ENCODE measurements at places on chromosomes 3 and 15.

DNA sequence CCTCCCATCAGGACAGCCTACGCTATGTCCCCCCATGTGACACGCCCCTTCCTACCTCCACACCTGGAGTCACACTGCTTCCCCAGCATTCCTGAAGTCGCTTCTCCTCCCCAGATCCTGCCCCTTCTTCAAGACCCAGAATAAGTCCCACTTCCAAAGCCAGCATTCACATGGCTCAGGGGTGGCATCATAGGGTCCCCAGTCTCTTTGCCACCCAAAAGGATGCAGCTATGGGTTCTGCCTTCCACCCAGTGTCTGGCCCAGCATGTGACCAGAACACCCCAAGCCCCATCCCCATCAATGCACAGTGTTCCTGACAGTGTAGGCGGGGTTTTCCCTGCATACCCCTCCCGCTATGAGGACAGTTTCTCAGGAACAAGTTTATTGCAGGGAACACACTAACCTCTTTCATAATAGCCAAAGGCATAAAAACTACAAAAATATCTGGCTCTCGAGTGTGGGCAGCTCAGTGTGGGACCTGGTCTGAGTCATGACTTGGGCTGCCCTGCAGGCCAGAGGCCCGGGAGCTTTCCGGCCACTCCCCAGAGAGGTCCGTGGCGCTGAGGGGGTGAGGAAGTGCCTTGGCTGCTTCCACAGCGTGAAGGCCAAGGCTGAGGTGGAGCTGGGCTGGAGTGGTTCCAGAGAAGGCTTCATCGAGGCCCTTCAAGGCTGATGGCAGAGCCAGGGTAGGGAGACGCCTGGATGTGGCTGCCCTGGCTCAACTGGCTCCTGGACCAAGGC, 5.8 kb downstream of the ISLR start:
- no peak for DNase-seq

GRCh38 chr3:44554626-44555592, at the start of gene ZKSCAN7:
TSS of gene ZKSCAN7 (plus strand) at chr3:44555193. CDS start at chr3:44557048, 1,855 bp downstream.
- peak; percentile 35 for DNase-seq

DNA sequence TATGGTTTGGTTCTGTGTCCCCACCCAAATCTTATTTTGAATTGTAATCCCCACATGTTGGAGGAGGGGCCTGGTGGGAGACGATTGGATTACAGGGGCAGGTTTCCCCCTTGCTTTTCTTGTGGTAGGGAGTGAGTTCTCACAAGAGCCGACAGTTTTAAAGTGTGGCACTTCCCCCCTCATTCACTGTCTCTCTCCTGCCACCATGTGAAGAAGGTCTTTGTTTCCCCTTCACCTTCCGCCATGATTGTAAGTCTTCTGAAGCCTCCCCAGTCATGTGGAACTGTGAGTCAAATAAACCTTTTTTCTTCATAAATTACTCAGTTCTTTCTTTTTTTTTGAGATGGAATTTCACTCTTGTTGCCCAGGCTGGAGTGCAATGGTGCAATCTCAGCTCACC, 124.9 kb downstream of the IQCH start:
- DNase-seq, result no peak

DNA sequence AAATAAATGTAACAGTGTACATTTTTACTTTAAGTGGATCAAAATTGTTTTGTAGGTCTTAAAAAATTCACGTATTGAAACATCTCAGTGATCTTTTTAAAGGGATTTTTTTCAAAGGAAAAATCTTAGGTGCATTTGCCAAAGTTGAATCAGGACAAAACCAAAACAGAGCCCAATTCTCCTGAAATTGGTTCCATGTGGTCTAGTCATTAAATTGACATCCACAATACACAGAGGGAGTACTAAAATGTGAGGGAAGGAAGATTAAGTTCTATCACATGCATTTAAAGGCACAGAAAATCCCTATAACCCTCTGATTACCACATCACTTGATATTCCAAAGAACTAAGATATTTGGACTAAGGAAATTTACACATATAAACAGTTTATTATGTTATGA, 39.3 kb upstream of the HDC start:
- DNase-seq, result no peak

GRCh38 chr3:67030785-67031740, 33.0 kb downstream of the KBTBD8 start:
- no peak for DNase-seq

DNA sequence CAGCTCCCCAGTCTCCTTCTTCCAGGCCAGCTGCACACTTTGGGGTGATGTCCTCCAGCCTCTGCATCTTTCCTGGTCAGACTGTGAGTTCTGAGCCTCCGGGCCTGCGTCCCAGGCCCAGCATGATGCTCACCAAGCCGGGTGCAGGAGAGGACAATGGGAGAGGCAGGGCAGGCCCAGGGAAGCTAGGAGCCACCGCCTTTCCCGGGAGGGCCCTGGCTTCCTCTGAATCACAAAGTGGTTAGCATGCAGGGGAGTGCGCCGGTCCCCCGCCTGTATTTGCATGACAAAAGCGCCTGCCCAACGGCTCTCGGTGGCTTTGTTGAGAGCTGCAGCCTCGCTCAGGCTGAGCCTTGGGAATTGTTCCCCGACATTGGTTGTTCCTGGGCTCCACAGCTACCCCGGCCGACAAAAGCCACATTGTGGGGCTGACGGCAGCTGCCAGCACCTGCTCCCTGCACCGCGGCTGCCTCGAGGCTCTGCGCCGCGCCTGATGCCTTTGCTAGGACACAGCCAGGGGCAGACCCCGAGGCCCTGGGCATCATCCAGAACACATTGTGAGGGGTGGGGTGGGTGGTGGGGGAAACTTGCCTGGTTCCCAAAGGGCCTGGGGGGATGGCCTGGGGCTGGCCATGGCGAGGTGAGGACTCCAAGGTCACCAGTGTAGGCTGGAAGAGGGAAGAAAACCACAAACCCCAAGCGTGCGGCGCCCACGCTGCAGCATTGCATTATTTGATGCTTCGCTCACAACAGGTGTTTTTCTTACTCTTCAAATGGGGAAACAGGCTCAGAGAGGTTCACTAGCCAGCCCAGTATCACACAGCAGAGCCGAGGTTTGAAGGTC, 20.0 kb upstream of the KLF13 start:
- no peak for DNase-seq

GRCh38 chr3:10002951-10003350, 16.3 kb upstream of the EMC3 start:
- no peak for DNase-seq

GRCh38 chr3:122668930-122669730, 11.5 kb upstream of the PARP14 start:
- peak; percentile 27 for DNase-seq

DNA sequence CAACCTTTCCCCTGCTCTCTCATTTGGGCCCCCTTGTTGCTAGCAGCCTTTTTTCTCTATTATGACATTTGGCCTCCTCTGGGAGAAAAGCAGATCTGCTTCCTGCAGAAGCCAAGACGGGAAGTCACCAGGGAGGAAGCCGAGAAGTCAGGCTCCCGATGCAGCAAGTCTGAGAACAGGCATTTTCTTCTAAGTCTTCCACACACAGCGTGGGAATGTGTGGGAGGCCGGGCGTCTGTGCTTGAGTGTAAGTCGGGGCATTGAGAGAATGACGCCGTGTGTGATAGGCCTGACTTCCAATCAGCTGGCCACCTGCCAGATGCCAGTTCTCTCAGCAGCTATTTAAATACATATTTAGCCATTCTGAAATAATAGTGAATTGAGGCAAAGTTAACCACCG, 75.8 kb upstream of the FAM98B start:
- DNase-seq, result no peak

- DNase-seq, result no peak
Observed at GRCh38 chr15:33693166-33693800, 275.0 kb upstream of the CHRM5 start.

GRCh38 chr3:101833446-101833974, 15.8 kb upstream of the NFKBIZ start:
- no peak for DNase-seq

- no peak for DNase-seq
Observed at GRCh38 chr3:120418866-120419490, 31.8 kb downstream of the FSTL1 start.

DNA sequence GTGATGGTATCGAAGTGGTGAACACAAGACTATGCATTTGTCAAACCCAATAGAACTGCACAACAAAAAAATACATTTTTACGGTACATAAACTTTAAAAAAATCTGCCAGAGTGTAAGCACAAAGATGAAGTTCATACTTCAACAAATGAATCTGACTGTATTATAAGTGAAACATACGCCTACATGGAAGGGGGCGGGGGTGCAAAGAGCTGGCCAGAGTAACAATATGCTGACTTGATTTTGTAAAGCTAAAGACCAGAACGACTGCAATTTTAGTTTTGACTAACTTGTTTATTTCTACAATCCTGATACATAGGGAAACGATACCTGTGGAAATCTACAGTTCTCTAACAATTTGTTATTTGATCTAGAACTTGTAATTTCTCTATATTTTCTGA, 426.0 kb downstream of the GABRG3 start:
- no peak for DNase-seq

- no peak for DNase-seq
Observed at GRCh38 chr3:185460719-185461350, 38.0 kb downstream of the TMEM41A start.

DNA sequence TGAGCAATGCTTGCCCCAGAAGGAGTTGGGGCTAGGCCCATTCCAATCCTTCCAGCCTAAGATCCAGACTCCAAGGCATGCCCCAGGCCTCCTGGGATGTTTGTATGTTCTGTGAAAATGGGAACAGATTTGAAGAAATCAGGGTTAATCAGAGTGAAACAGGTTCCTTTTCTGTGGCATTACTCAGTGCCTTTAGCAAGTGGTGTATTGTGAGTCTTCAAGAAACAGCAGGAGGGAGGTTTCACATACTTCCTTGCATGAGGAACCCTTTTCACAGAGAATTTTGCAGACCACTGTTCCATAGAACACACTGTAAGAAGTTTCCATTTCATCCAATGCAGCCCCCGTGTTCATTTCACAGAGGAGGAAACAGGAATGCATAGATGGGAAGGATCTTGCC, 8.4 kb upstream of the CDC25A start:
- DNase-seq, result no peak

DNA sequence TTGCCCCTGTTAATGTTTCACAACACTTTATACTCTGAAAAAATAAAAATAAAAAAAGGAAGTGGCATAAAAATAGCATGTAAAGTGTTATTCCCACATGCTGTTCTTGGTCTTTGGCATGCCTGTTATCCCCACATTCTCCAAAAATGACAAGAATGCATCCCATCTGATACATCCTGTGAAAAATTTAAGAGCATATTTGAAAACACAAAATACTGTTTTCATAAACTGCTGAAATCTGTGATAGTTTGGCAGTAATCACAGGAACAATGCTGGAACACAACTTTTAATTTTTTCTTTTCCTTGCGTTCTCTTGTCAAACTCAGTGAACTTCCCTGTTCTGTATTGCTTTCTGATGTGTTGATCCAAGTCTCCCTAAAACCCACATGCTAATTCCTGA, 288.8 kb downstream of the ROBO2 start:
- no peak for DNase-seq

DNA sequence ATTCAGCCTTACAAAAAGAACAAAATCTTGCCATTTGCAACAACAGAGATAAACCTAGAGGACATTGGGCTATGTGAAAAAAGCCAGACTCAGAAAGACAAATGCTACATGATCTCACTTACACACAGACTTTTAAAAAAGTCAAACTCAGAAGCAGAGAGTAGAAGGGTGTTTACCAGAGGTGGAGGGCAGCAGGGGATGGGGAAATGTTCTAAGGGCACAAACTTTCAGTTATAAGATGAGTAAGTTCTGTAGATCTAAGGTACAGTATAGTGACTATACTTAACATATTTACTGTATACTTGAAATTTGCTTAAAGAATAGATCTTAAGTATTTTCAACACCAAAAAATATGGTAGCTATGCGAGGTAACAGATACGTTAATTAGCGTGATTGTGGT, 3.0 kb downstream of the MYEF2 start:
- DNase-seq, result no peak

- no peak for DNase-seq
Observed at GRCh38 chr3:113839551-113839950, 963 bp downstream of the GRAMD1C start.

DNA sequence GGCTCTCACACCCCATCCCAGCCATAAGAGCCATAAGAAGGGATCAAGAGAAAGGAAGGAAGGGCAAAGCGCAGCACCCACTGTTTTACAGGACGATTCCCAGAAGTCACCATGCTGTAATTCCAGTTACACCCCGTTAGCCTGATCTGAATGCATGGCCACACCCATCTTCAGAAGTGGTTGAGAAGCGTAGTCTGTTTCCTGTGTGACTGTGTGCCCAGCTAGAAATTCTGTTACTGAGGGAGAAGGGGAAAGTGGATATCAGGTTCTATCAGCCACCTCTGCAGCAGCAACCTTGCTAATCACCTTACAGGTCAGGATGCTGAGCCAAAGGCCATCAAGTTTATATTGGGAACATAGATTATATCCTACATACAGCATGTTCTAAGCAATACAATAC, 260.0 kb downstream of the ABHD5 start:
- DNase-seq, result no peak

GRCh38 chr3:197737319-197737649, 580 bp upstream of the RUBCN start:
- no peak for DNase-seq

DNA sequence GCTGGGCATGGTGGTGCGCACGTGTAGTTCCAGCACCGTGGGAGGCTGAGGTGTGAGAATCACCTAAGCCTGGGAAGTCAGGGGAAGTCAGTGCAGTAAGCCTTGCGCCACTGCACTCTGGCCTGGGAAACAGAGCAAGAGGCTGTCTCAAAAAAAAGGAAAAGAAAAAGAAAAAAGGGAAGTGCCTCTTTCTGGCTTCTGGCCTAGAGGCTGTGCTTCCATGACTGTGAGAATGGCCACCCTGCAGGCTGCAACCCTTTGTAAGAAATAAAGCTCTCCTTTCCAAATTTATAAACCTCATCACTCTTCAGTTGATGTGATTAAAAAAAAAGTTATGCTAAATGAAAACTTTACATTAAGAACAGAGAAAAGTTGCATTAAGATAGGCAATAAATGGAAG, 774.3 kb downstream of the TUSC7 start:
- DNase-seq, result no peak

DNA sequence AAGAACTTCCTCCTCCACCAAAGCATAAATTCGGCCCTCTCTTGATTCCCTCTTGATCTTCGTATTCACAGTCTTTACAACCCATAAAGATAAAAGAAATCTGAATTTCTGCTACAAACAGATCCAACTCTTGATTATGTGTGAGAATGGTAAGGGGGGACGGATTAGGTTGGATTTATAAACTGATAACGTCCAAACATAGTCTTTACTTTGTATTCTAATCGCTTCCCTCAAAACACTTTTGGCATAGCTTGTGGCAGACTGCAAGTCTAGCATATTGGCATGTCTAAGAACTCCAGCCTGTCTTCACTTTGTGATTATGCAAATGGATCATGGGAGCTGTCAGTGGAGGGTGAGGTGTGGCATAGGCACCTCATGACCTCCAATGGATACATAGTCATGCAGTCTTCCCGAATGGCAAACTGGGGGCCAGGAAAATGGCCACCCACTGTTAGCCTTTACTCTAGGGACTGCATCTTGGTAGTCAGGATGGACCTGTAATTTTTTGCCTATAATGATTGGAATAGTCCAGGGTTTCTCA, 24.3 kb upstream of the GPR171 start:
- DNase-seq, result no peak

Measured in activated CD4-positive, alpha-beta T cell treated with anti-CD3 and anti-CD28 coated beads for 24 hours (primary cell).